ENCODE measurements at places on chromosomes 7 and 10. TPM values are rescaled to one million over a fixed set of nuclear protein-coding genes. Genes with fewer than 3 reads are reported as not detected.
A peak's percentile ranks its signal among the peaks of the same experiment; 100 is the strongest.

GRCh38 chr7:111744501-111745155 lies 182.3 kb upstream of the IMMP2L start:
- peak overlapping the region; percentile 34 for H3K27ac ChIP-seq
- no peaks in the 10 kb centered on the region for H3K27me3 ChIP-seq
- H3K36me3 ChIP-seq, result peaks cover 18% of the 10 kb centered on the region
- no peak overlapping the region for H3K4me3 ChIP-seq
- H3K4me1 ChIP-seq, result peaks cover 11% of the 10 kb centered on the region
- no peak for DNase-seq

- no peak overlapping the region for H3K4me3 ChIP-seq
- H3K27ac ChIP-seq, result no peak overlapping the region
- no peaks in the 10 kb centered on the region for H3K27me3 ChIP-seq
- no peak for DNase-seq
Observed at GRCh38 chr10:119318411-119319160, 111.2 kb downstream of the GRK5 start.

DNA sequence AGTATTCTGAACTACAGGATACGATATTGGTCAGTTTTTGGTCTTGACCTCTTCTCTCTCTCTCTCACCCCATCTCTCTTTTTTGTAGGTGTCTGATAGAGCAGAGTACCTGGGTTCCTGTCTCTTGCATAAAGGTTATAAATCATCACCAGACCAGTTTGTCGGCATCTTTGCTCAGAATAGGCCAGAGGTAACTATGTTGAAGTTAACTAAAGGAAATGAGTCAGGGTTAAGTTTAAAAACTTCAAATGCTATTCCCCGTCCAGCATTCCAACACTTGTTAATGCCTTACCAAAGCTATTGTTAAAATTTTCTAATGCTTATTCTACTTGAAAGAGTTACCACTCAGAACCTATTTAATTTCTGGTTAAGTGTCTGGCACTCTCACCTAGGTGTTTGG lies 30.7 kb downstream of the ACSL5 start:
- H3K36me3 ChIP-seq, result no peaks in the 10 kb centered on the region
- H3K4me1 ChIP-seq, result peaks cover 2% of the 10 kb centered on the region
- H3K27ac ChIP-seq, result no peak overlapping the region
- DNase-seq, result no peak
- peaks cover 9% of the 10 kb centered on the region for H3K27me3 ChIP-seq

DNA sequence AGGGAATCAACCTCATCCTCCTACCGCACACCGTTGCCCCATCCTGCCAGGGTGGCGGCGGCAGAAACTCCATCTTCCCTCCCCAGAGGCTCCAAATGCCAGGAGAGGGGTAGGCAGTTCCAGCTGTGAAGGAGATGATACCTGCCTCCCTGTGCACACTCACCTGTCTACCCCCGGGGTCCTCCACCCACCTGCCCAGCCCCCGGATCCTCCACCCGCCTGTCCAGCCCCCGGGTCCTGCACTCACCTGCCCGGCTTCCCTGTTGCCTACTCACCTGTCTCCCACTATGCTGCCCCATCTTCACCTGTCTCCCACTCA lies 13.4 kb upstream of the DNAAF5 start:
- H3K27ac ChIP-seq, result peak overlapping the region; percentile 8
- peaks cover 7% of the 10 kb centered on the region for H3K36me3 ChIP-seq
- H3K4me3 ChIP-seq, result peak overlapping the region; percentile 68

ASB4 gene
- total RNA-seq, result not detected
